ENCODE measurements at places on chromosomes 13 and 19.
A peak's percentile ranks its signal among the peaks of the same experiment; 100 is the strongest.

DNA sequence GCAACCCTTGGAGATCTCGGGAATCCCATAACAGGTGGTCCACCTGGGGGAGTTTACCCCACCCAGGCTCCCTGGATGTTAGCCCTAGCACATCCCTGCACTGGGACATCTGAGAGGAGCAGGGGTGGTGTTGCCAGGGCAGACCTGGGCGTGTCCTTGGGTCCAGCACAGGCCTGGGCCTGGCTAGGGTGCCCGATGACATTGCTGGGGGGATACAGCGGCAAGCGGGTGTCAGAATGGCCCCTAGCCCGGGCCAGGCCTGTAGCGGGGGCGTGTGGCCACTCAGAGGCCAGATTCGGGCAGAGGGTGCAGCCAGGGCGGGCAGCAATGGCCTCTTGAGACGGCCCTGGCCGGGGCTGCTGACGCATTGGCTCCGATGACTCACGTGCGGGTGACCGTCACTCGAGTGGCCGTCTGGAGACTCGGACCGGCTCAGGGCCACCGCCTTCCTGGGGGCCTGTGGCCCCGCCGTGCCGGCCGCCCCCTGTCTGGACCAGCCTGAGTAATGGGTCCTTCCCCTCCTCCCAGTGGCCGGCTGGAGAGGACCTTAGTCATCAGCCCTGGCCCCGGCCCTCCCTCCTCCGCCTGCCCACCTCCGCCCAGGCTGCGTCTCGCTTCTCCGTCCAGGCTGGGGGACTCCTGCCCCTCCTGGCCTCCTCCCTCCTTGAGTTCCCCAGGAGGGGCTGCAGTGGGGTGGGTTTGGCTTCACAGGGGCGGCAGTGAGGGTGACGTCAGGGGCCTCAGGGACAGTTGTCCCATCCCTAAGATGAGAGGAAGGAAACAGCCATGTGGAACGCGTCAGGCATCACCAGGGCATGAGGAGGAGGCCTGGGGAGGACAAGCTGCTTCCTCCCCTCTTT lies 23.2 kb upstream of the CRTC1 start:
- no peak for DNase-seq

GRCh38 chr19:37220383-37220782 lies 2.4 kb downstream of the ZNF383 start:
- no peak for DNase-seq

DNA sequence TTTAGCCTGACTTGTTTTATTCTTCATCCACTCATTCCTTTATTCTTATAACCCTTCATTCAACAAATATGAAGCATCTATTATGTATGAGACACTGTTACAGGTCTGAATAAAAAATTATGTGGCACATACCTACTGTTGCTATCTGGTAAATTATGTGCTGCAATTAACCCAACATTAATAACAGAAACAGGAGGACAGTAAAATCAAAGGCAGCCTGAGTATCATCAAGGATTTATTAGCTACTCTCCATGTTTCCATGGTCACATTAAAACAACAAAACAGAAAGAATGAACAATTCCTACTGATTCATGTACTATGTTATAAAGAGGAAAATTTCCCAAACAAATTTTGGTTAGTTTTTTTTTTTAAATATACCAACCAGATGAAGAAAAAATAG lies 43.9 kb downstream of the RAP2A start:
- no peak for DNase-seq

GRCh38 chr19:52946322-52947310 lies 16.1 kb downstream of the ZNF816 start:
- peak; percentile 45 for DNase-seq

GRCh38 chr19:45404557-45405434 lies at the start of gene PPP1R13L:
Gene PPP1R13L (minus strand): TSS chr19:45405069. CDS start chr19:45398318, 6,751 bp downstream.
- no peak for DNase-seq

- no peak for DNase-seq
These were observed 128.4 kb upstream of the SPACA7 start for GRCh38 chr13:112247471-112248405.
